Globus pallidus (tissue), 1 donor: ENCODE measurements at places on chromosomes 5 and 9.
A peak's percentile ranks its signal among the peaks of the same experiment; 100 is the strongest.

DNA sequence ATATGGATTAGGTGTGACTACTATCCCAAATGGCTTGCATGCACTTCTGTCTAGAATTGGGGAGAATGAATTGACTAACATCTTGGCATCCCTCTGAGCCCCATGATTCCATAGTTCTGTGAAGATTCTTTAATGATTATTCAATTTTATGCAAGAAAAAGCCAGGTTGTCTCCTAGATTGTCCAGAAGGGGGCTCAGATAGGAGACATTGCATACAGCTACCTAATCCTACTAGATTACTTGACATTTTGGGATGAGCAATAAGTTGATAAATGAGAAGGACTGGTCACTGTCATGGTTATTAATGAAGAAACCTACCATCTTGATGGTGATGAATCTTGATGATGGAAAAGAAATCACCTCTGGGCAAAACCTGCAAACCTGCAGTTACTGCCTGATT, 117.0 kb downstream of the CARTPT start:
- no peak for DNase-seq

DNA sequence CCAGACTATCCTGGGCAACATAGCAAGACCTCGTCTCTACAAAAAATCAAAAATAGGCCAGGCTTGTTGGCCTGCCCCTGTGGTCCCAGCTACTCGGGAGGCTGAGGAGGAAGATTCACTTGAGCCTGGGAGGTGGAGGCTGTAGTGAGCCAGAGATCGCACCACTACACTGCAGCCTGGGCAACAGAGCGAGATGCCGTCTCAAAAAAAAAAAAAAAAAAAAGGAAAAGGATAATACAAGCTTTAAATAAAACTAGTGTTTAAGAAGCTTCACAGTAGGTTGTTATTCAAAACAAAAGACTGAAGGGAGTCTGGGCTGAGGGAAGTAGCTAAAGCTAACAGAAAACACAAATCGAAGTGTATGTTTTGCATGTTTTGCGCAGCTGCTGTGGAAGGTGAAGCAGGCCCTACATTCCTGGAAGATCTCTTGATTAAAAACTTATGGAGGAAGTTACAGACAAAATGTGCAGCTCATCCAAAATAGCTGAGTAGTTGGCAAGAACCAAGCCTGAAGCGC, 581 bp upstream of the C9orf40 start:
- peak; percentile 13 for DNase-seq

GRCh38 chr9:136750526-136750925, 2.2 kb upstream of the LCN6 start:
- DNase-seq = no peak

DNA sequence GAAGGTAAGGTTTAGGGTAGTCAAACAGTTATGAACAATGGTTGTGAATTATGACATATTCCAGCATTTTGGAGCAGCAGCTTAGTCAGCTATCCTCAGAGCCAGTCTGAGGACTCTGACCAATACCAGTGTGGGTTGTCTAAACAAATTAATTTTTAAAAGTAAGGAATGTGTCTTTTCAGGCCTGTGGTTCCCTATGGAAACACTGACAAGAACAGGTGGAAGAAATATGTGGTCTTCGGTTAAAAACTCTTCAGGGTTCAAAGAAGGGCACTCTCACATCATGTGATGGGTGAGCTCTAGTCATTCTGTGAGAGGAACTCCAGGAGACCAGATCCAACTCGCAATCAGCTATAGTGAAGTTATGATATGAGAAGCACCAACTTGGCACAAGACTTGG, 33.5 kb upstream of the ALDOB start:
- DNase-seq = no peak

DNA sequence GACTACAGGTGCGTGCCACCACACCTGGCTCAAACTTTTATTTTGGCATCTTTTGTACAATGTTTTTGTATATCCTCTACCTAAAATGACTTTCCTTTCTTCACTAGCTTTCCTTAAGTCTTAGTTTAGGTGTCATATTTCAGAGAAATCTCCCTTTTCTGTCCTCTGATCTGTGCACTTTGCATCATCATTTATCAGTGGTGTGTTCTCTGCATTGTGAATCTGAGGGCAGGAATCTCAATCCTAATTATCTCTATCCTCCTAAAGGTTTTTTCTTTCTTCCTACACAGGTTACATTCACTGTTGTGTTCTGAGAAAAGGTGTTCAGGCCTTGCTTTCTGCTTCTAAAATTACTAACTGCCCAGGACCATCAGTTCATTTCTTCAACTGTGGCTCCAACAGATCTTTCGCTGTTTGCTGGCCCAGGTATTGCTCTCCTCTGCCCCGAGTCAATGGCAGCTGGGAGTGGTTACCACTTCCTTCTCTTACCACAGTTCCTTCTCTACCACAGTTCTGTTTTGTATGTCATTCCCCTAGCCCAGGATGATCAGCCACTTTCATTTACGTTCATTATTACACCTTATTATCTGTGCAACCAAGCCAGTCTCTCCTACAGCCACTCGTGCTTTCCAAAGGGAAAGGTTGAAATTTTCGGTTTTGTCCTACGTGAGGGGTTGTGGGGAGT, 14.0 kb downstream of the TGFBR1 start:
- no peak for DNase-seq

- no peak for DNase-seq
Measured at GRCh38 chr5:180160215-180160614, 48.8 kb downstream of the RASGEF1C start.

DNA sequence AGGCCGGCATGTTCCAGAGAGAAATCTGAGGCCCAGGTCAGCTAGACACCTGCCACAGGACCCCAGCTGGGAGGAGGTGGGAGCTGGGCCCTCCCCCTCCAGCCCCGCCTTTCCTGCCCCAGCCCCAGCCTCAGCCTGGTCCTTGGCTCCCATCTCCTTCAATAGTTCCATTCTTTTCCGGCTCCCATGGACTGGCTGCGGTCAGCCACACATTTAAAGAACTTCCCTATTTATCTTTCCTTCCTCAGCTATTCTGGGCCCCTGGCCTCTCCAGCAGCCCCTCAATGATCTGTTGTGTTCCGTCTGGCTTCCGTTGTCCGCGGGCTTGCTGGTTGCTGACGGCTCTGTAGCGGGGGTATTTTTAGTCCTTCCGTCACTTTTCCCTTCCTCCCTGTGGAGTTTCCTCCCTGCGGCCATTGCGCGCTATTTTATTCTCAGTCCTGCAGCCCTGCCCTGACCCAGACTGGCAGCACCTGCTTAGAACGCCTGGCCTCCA, 73.8 kb downstream of the AMBP start:
- DNase-seq = peak; percentile 80

- no peak for DNase-seq
Measured at GRCh38 chr5:104904561-104904960, 1342.0 kb upstream of the NUDT12 start.

DNA sequence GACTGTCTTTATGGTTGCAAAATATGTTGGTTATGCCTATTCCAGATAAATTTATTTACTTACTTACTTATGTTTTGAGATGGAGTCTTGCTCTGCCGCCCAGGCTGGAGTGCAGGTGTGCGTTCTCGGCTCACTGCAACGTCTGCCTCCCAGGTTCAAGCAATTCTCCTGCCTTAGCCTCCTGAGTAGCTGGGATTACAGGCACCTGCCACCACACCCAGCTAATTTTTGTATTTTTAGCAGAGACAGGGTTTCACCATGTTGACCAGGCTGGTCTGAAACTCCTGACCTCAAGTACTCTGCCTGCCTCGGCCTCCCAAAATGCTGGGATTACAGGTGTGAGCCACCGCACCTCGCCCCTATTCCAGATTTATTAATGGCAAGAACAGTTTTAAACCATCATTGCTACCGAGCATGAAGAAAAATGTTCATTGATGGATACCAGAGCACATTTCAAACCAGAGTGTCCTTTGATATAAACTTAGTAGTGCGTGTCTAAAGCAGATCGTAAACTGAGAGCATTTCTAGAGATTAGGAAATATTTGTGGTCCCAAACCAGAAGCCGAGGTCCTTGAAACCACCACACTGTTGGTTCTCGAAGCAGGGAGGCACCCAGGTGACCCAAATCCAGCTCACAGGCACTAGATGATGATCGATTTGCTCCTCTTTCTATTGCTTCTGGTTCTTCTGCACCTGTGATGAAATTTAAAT, 85.2 kb downstream of the GRAMD2B start:
- DNase-seq = no peak
